ENCODE measurements at places on chromosomes 12 and 14.

DNA sequence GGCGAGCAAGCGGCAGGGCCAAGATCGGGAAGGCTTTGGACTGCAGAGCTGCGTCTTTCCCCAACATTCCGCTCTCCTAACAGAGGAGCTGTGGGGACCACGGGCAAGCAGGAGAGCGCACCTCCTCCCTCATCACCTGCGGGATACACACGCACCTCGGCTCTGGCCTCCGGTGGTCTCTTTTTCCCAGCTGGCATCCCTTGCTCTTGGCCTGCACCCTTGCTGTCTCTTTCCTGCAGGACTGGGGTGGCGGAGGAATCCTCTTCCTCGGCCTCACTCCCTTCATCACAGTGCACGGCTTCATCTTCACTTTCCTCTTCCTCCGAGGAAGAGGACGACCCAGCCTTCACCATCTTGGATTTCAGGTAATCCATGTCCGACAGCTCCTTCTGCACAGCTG, 8.5 kb downstream of the RBM19 start:
- DNase-seq = no peak

GRCh38 chr12:72390146-72390545, 118.0 kb downstream of the TRHDE start:
- DNase-seq = no peak

DNA sequence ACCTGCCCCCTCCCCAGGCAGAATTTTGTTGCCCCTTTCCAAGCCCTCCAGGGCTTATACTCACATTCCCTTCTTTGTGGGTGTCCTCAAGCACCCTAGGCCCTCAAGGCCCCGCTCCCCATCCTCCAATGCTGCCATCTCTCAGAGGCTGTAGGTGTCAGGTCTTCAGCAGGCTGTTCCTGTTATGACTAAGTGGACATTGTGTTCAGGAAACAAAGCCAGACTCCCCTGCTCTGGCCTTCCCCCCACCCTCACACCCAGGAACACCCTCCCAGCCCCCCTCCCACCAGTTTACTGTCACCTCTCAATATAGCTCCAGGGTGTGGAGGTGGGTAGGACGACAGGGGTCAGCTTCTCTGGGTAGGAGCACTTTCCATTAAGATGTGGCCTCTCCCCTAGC, 1.4 kb upstream of the MYH6 start:
- DNase-seq = no peak

DNA sequence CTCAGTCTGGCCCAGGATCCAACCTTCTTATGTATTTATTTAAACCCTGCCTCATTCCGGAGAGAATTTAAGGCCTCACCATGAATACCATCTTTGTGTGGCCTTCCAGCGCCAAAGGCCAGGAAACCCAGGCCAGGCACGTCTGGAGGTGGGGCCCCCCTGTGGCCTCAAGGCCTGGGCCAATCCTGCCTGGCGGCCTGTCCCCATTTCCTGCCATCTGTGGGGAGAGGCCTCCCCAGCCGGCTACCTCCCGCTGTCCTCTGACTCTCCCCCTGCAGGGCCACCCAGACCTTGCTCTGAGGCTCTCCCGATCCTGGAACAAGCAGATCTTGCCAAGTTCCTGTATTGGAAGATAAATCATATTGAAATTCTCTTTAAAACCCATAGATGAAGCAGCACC, 37.4 kb upstream of the MEG3 start:
- no peak for DNase-seq

- DNase-seq = peak; percentile 63
These were observed 490 bp downstream of the SOS2 start for GRCh38 chr14:50230701-50231474.

- DNase-seq = no peak
These were observed 423.2 kb downstream of the GLT1D1 start for GRCh38 chr12:129276361-129277060.
